ENCODE measurements at places on chromosomes 13 and 19. TPM values are rescaled to one million over a fixed set of nuclear protein-coding genes. Genes with fewer than 3 reads are reported as not detected.

DNA sequence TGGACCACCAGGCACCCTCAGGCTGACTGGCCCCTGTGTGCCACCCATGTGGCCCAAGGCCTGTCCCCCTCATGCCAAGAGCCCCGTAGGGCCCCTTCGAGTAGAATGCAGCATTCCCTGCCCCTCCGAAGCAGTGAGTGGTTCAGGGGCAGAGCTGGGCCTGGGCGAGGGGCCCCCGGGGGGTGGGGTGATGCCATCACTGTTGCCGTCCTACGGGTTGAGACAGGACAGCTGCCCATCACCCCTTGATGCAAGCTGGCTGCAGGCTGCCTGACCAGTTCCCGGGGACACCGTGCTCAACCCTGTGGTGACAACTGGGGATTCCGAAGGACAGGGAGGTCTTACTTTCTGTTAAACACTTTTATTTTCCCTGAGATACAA is 4.7 kb downstream of the SBNO2 start:
- DNase-seq, result no peak

DNA sequence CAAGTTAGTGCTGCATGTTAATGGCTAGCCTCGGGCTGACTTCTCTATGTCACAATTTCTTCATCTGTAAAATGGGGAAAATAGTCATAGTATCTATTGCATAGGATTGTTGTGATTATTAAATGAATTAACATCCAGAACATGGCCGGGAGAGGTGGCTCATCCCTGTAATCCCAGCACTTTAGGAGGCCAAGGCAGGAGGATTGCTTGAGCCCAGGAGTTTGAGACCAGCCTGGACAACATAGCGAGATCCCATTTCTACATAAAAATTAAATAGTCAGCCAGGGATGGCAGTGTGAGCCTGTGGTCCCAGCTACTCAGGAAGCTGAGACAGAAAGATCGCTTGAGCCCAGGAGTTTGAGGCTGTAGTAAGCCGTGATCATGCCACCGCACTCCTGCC is 21.8 kb upstream of the FBL start:
- no peak for DNase-seq

DNA sequence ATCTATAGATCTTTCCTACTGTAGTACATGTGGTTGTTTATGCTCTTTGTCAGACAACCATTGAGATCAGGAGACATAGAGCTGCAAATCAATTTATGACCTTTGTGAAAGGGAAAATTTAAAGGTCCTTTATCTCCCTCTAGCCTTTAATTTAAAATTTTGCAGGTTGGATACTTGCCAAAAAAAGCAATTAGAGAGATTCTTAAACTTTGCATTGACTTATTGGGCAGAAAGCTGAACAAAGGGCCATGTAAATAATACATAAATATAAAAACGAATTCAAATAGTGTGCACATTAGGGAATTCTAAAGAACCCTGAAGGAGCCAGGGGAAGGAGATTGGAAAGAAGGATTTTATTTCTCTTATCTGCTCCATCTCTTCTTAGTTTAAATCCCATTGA is 22.0 kb upstream of the RB1 start:
- DNase-seq, result no peak

- no peak for DNase-seq
Observed at GRCh38 chr13:73355134-73355533, 296.3 kb downstream of the KLF5 start.

GRCh38 chr19:1882089-1882785 is 3.1 kb downstream of the ABHD17A start:
- no peak for DNase-seq

Gene CCDC194
- total RNA-seq, result not detected

Gene GRWD1
- 15.7 TPM for total RNA-seq

- DNase-seq, result no peak
Observed at GRCh38 chr13:43905435-43906031, 25.8 kb downstream of the LACC1 start.

Gene MAP4K1
- total RNA-seq, result 1.8 TPM

Gene TNFSF9
- 1.0 TPM for total RNA-seq

DNA sequence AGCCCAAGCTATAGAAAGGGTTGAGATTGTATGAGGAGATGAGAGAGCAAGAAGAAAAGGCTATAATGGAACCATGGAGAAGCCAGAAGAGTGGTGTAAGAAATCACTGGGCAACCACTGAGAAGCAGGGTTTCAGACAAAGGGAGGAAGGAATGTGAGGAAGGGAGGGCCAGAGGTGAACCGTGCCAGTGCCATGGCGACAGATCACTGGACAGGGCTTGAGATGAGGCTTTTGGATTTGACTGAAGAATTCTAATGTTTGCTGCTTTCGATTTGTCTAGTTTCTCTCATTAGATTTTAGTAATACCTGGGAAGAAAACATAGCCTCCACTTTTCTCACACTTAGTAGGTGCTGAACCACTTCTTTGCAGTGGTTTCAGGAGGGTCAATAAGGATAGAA is 6.3 kb upstream of the GPR183 start:
- DNase-seq, result no peak

DNA sequence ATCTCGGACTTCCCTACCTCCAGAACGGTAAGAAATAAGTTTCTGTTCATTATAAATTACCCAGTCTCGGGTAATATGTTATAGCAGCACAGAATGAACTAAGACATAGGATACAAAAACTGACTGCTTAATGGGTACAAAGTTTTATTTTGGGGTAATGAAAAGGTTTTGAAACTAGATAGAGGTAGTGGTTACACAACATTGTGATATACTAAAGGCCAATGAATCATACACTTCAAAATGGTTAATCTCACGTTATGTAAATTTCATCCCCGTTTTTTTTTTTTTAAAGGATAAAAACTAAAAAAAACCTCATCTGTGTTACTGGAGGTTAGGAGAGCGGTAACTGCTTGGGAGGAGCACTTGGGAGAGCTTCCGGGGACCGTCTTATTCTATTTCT is 23.5 kb downstream of the AKT2 start:
- DNase-seq, result no peak

- peak; percentile 49 for DNase-seq
Observed at GRCh38 chr19:18433735-18434398, 4.1 kb downstream of the ISYNA1 start.

DNA sequence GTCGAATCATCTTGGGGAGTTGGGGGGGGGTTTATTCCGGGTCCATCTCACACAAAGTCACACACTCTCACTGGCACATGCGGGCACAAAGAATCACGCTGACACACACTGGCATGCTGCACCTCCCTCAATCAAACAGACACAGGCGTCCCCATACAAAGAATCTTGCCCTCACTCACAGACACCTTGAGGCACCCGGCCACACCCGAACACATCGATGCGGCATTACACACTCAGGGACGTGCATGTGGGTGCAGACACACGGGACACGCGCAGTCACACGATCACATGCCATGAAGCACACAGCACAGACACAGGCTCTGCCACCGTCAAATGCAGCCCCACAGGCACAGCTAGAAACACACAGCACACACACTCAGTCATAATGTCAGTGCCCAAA is 7.8 kb downstream of the NFIX start:
- DNase-seq, result no peak

DNA sequence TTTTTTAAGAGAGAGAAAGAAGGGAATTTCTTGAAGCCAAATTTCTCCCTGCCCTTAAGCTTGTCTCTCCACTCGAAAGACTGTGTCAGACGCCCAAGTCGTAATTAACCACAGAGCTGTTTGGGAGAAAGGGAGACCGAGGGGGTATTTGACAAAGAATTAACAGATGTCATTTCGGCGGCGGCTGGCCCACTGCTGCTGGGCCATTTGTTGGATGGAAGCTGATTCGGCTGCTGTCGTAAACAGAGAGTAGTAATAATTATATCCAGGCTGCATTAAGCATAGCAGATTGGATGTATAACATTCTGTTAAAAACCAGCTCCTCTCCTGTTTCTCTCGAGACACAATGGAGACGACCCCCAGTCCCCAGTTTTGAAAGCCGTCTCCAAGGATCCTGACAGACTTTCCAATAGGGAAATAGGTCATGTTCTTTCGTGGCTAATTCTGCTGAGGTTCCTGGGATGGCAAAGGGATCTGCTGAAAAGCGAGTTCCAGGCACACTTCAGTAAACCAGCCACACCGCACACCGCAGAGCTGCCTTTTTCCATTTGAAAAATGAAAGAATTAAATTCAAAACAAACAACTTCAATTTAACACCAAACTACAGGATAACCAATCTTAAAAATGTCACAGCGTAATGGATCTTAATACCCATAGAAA is 71.5 kb downstream of the KCTD15 start:
- DNase-seq, result no peak

Gene IFNL4
- not detected for total RNA-seq

Gene C1QTNF9
- total RNA-seq, result 3.9 TPM

DNA sequence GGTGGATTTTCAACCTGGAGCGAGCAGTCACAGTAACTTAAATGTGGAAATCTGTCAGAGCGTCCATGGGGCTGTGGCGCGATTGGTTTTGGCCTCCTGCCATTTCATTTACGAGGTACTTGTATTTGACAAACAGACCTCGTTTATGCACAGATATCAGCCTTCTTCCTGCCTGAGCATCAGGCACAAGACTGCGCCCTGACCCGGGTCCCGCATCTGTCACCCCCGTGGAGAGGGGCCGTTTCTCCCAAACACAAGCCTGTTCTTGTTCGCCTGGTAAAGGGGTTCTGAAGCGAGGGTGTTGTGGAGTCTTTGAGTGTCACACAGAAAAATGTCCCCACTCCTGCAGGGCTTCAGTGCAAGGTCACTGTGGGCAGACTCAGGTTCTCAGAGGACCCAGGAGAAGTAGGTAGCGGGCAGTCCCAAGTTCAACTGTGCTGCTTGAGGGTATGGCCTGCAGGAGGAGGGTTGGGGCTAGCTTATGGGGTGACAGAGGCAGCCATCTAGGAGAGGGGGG is 202.3 kb downstream of the URI1 start:
- no peak for DNase-seq

GRCh38 chr19:4061683-4062418 is 4.8 kb downstream of the ZBTB7A start:
- DNase-seq, result no peak

Gene ZNF497
- 0.55 TPM for total RNA-seq

Data from left ventricle myocardium superior (tissue), 1 donor.